ENCODE measurements at places on chromosomes 1 and 21.

DNA sequence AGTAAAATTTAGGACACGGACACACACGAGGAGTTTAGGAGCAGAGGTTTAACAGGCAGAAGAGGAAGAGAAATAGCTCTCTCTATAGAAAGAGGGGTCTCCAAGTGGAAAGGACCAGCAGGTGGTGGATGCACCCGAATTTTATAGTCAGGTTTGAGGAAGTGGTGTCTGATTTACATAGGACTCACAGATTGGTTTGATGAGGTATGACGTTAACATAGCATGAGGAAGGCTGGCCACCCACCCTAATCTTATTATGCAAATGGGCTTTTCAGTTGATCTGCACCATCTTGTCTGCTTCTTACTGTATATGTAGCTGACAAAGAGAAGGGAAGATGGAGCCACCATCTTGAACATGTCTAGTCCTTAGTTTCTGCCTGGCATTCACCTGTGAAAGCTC is 52.5 kb upstream of the RGS2 start:
- no peak for DNase-seq

DNA sequence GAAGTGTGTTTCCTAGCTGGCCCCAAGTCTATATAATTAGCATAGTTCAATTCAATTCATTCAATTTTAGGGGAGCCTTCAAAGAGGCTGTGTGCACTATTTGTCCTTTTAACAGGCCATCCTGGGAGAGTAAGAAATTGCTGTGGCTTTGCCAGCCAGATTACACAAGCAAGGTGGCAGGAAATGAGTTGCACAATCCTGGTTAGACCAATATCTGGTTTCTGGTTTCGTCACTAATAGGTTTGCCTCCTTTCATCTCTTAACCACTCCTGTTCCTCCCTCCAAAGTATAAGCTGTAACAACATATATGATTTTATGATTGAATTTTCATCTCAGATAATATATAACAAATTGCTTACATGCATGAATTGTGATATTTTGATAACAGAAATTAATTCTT is 84.1 kb upstream of the NEGR1 start:
- DNase-seq: no peak

DNA sequence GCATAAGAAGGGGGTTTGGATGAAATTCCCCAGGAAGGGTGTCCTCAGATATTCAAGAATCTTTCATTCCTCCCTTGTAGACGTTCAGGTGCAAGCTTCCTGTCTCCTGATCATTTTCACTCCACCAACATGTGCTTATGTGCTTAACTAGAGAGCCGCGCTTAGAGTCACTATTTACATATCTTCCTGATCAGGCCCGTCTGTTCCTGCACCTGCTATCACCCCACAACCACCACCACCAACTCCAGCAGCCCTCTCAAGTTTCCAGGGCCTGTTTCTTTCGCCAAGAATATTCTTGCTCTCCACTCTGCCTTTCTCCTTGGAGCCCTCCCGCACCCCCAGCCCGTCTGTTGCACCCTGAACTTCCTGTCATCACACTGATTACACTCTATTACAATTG is 113.4 kb downstream of the SPSB1 start:
- no peak for DNase-seq

DNA sequence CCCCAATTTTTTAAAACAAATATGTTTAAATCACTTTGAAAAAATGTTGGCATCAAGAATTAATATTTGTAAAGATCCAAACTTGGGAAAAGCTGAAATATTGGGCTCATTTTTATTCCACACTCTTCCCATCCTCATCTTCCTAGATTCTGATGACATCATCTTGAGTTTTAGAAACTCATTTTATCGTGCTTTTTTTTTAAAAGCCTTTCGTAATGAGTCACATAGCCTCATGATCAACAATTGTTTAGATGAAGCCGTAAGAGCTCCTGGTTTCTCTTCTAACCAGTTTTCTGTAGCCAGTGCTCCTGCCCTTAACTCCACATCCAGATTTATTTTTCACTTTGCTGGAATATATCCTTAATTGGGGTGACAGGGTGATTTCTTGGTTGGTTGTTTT is 78.6 kb downstream of the POFUT2 start:
- no peak for DNase-seq

GRCh38 chr1:202143011-202143767 is 1.3 kb downstream of the ARL8A start:
- no peak for DNase-seq

DNA sequence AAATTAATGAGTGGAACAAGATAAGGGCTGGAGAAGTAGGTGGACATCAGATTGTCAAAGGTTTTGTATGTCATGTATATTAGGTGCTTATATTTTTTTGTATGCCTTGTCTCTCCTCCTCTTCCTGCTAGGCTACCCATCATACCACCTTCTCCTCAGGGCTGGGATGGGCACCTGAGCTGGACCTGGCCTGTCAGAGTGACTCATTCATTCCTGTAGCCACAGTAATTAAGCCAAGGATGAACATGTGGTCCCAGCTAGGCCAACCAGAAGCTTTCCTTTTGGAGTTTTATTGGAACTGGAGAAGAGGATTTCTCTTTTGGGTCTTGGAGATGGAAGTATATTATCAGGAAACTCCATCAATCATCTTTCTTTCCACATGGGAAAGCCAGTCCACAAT is 21.2 kb downstream of the PTGS2 start:
- DNase-seq: no peak

DNA sequence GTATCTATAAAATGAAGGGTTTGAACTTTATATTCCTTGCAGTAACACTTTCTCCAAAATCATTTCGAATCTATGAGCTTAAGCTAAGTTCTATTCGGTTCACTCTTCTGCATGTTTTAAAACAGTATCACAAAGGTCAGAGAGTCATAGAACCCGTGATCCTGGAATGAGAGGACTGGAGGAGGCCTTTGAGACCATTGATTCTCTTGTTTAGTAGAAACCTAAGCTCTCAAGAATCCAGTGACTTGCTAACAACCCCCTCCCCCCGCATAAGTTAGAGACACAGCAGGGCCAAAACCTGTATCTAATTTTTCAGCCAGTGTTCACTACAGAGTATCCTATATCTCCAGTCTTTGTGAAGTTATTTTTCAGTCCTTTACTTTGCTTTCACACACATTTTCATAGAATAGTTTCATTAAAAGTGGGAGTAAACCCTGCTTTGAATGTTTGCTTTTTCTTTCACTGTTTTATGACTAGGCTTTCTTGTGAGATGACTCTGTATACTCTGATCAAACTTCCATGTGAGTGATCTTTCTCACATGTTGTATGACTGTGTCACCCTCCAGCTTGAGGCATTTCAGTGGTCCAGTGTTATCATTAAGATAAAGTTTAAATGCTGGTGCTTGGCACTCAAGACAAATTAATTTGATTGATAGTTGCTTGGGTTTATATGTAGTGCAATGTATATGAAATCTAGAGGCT is 275.4 kb upstream of the SGIP1 start:
- no peak for DNase-seq

DNA sequence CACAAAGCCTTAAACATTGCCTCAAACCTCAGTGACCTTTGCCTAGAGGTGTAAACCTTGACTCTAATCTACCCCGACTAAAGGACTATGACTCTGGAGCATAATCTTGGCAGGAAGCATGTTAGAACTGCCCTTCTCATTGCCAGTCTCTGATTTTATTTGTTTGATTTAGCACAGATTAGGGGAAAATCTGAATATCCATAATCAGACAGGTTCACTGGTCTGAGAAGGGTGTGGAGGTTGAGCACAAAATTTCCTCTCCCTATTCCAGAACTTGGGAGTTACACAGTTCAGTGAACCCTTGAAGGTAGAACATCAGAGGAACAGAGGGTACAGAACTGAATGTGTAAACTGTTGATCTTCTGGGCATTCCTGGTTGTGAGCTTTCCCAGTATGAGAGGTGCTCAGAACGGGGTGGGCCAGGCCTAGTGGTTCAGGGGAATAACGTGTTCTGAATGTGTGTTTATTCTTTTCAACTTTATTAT is 8.3 kb upstream of the PSMB4 start:
- no peak for DNase-seq

- no peak for DNase-seq
Observed at GRCh38 chr1:213604477-213604876, 383.3 kb upstream of the PROX1 start.

GRCh38 chr1:210400043-210400840 is 71.5 kb downstream of the HHAT start:
- DNase-seq: no peak

- no peak for DNase-seq
Observed at GRCh38 chr1:203200916-203201315, 14.4 kb upstream of the CHI3L1 start.

GRCh38 chr1:17653276-17653675 is 101.9 kb upstream of the ACTL8 start:
- DNase-seq: no peak

DNA sequence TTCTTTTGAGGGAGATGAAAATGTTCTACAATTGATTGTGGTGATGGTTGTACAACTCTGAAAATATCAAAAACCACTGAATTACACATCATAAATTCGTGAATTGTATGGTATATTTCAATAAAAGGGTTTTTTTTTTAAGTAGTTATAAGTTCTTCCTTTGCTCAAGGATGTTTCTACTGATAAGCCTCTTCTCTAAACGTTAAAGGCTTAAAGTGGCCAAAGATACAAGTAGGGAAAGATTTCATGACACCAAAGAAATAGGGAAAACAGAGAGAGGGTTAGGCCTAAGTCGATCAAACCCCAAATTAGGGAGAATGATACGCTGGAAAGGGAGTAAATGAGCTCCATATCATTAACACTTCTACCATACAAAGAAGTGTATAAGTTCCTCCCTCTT is 4.1 kb downstream of the KDM5B start:
- DNase-seq: no peak

GRCh38 chr1:224780736-224781135 is 148.7 kb upstream of the DNAH14 start:
- DNase-seq: no peak

Data from stimulated activated CD8-positive, alpha-beta memory T cell treated with anti-CD3 and anti-CD28 coated beads, Interleukin-2, amount 100 ng/mL, for 1 hour (primary cell).